ENCODE measurements at places on chromosomes 11 and 22. TPM values are rescaled to one million over a fixed set of nuclear protein-coding genes. Genes with fewer than 3 reads are reported as not detected.
A peak's percentile ranks its signal among the peaks of the same experiment; 100 is the strongest.

- DNase-seq = no peak
These were observed 482.3 kb downstream of the NTM start for GRCh38 chr11:131852757-131853156.

DMC1 gene
- total RNA-seq = not detected

DNA sequence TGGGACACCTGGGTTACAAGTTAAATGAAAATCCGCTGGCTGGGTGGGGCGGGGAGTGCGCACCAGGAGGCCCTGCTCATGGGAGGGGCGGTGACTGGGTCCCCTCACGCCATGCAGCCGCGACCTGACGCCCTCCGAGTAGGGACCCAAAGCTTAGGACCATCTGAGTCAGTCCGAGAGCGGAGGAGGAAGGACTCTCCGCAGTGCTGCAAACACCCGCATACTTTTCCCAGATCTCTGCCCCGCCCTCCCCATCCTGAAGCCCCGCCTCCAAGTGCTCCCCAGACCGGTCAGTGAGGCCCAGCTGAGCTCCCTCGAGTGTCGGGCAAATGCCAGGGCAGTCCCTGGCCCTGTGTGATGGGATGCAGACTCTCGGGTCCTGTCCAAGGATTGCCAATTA is 6.6 kb upstream of the FLI1 start:
- peak; percentile 74 for DNase-seq

USP2 gene
- total RNA-seq = 3.0 TPM

DNA sequence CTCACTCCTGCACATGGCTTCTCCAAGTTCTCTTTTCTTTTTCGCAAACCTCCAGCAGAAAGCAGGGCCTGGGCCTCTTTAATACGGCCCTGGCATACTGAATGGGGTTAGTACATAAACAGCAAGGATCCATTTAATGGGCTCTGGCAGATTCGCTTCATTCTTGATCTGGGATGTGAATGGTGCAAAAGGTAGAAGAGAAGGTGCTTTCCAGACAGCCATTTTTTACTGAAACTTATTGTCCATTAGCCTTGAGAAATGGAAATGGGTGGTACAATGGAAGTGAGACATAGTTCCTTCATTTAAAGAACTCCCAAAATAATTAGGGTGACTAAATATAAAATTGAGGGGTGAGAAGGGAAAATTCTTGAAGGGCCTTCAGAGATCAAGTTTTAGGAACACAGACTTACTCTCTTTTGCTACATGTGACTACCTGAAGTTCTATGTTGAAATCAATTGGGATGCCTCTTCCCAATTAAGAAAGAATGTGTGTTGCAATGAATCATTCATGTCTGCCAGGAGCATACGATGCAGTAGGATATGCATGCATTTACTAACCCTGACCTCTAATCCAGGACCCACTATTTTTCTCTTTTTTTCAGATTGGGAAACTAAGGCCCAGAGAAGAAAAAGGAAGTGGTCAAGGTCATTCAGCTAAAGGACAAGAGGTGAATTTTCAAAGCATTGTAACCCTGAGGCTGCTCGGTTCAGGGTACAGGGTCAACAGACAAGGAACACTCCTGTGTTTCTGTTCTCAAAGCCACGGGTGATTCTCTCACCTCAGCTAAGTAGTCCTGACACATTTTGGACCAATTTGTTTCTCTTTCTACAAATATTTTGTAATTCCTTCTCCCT is 144.1 kb downstream of the BBOX1 start:
- DNase-seq = no peak

DNA sequence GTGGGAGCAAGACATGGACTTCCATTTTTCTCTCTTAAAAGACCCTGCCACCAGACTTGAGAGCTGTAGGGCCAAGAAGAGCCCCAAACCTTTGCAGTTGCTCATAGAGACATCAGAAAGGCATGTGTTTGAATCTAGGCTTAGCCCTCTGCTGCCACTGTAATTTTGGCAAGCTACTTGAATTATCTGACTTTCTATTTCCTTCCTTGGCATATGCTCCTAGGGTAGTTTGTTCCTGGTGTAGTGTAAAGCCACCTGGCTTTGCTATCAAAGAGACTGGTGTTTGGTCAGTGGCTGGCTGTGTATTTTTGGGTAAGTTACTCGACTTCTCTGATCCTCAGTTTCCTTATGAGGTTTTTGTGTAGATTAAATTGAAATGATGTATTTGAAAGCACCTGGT is 252.1 kb upstream of the CCDC90B start:
- no peak for DNase-seq

DNA sequence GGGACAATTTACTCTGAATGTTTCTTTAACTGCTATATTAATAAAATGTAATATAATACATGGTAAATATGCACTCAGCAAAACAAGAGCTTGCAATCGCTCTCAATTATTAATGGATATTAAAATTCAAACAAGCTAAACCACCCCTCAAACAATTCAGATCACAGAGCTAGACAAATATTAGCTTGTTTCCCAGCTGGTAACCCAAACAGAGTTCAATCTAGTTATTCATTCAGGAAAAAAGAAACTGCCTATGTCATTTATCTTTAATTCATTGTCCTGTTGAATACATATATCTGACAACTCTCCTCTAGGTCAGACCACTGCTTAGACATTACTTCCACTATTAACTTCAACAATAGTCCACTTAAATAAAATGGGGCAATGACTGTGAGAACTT is 78.7 kb downstream of the SERGEF start:
- no peak for DNase-seq

CCDC73 gene
- not detected for total RNA-seq

DNA sequence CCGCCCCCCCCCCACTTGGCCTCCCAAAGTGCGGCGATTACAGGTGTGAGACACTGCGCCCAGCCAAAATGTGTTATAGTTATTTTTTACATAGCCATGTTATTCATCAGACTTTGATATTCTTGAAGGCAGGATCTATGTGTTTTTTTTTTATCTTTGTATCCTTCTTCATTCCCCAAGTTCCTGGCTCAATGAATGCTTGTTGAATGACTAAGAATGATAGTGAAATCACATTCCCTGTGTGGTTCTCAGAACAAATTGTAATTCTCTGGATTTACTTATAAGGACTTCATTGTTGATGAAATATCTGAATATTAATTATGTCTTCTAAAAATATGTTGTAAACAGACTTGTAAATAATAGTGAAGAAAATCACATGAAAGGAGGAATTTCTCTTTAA is 33.5 kb downstream of the MMP7 start:
- no peak for DNase-seq

- no peak for DNase-seq
These were observed 10.8 kb downstream of the OR51B6 start for GRCh38 chr11:5362017-5362625.

- no peak for DNase-seq
These were observed 8.3 kb downstream of the APOBEC3D start for GRCh38 chr22:39029227-39029626.
